Osteocyte (in vitro differentiated cells): ENCODE measurements at places on chromosomes 3 and 15.

DNA sequence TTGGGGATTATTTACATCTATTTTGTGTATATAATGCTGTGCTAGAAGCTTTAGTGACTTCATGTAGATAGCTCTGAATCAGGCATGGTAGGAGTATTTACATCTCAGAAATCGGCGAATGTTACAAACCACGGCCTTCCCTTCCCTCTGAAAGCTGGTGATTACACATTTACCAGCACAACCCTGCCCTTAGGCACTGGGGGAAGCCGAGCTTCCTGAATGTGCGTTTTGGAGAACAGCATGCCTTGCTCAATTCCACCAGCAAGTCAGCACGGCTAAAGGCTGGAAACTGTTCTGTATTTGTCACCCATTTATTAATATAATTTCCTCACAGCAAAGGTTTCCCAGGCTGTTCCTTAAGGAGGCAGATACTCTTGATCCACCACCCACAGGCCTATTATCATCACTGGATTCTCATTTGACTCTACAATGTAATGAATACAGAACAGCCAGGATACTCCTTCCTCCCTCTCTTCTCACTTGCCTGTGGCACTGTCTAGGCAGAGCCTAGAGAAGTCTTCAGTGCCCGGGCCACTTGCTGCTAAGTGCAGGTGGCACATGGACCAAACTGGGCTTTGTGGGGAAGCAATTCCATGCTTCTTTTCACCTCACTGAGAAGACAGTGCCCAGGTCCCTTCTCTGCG, 55.2 kb upstream of the CACNA2D3 start:
- no peak overlapping the region for H3K4me3 ChIP-seq
- DNase-seq: no peak
- no peaks in the 10 kb centered on the region for H3K4me1 ChIP-seq
- no peaks in the 10 kb centered on the region for H3K27me3 ChIP-seq

DNA sequence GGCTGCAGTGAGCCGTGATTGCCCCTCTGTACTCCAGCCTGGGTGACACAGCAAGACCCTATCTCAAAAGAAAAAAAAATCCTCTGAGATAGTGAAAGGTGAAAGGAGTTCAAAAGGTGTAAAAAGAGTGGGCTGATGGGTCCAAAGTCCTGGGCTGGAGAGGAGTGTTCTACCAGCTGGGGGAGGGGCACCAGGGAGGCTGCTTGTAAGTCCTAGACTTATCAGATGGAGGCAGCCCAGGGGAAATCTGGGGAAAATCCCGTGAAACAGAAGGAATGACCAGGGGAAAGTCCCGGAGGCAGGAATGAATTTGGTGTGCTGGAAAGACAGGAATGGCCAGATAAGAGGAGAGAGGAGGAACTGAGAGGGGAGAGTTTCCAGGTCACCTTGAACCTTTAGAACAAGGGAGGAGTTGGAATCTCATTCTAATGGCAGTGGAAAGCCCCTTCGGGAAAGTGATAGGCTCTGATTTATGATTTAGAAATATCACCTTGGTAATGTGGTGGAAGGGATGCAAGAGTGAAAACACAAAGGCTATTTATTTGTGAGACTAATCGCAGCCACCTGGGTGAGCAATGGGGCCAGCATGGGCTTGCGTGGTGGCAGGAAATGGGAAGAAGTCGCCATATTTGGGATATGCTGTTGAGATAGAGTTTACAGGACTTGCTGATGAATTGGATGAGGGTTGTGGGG, 23.4 kb upstream of the PPP4R2 start:
- H3K27ac ChIP-seq: no peak overlapping the region

DNA sequence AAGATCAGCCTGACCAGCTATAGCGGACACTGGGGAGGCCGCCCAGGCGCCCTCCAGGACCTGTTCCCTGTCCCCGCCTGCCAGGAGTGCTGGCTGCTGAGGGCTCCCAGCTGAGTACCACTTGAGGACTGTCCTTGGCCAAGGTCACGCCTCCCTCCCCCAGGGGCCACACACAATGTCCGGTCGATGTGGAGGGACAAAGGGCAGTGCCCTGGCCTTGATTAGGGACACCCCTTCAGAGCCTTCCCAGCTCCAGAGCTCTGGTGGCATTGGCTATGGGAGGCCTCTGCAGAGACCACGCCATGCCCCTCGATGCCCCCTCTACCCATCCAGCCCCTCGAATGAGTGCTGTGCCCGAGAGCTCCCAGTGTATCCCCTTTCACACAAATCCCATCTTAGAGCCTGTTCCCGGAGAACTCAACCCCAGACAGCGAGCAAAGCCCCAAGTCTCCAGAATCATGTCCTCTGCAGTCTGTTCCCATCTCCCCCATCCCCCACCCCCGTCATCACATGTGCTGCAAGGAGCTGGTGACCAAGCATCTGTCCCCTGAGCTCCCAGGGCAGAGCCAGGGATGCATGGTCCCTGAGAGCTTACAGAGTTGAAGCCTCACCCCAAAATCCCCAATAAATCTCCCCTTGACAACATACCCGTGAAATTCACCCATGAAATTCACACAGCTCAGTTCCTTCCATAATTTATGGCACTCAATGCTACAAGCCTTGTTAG, 158.9 kb downstream of the NUP210 start:
- no peak overlapping the region for H3K27ac ChIP-seq
- no peaks in the 10 kb centered on the region for H3K4me1 ChIP-seq
- no peak overlapping the region for H3K4me3 ChIP-seq
- H3K36me3 ChIP-seq: no peaks in the 10 kb centered on the region
- DNase-seq: no peak

DNA sequence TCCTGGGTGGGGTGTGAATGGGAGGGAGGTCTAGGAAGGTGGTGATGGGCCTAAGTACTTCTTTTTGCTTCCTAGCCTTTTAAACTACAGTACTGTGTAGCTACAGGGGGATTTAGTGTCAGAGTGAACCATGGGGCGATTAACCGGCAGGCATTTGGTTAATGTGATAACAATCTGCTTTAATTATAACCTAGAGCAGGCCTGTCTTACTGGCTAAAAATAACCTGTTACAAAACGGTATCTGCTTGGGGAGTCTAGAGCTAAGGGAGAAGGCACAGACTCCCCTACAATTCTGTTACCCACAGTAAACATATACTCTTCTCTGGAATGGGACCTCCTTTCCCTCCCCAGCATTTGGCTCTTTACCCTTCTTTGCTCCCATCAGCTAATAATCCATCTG, 85.4 kb downstream of the RBPMS2 start:
- H3K27ac ChIP-seq: no peak overlapping the region
- no peaks in the 10 kb centered on the region for H3K27me3 ChIP-seq
- DNase-seq: no peak

GRCh38 chr3:41193794-41194539, 5.3 kb upstream of the CTNNB1 start:
- H3K4me1 ChIP-seq: peaks cover 1% of the 10 kb centered on the region
- H3K27me3 ChIP-seq: peaks cover 56% of the 10 kb centered on the region
- H3K27ac ChIP-seq: no peak overlapping the region
- H3K36me3 ChIP-seq: no peaks in the 10 kb centered on the region
- DNase-seq: no peak

- H3K4me1 ChIP-seq: peaks cover 13% of the 10 kb centered on the region
- no peak overlapping the region for H3K4me3 ChIP-seq
- H3K27me3 ChIP-seq: no peaks in the 10 kb centered on the region
- no peak for DNase-seq
Measured at GRCh38 chr3:45472795-45473194, 84.4 kb downstream of the LARS2 start.

- H3K27ac ChIP-seq: peak overlapping the region; percentile 29
- H3K36me3 ChIP-seq: no peaks in the 10 kb centered on the region
- no peaks in the 10 kb centered on the region for H3K27me3 ChIP-seq
- H3K4me1 ChIP-seq: peaks cover 39% of the 10 kb centered on the region
- no peak overlapping the region for H3K4me3 ChIP-seq
Measured at GRCh38 chr15:39403640-39404117, 177.2 kb upstream of the THBS1 start.

DNA sequence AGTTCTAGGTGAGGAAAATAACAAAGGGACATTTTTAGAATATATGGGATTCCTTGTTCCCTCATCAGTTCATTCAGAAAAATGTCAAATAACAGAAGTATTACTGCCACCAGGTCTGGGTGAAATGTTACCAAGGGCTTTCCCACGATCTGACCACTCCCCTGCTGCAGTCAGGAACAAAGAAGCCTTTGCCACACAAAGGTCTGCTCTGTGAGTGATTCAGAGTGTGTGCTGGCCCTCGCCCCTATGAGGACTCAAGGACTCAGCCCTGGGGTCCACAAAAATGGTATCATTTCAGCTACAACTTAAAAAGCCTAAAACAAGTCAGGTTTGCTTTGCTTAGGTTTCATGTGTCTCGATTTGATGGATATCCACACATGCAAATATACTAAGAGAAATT, 5.0 kb downstream of the MKRN3 start:
- H3K36me3 ChIP-seq: no peaks in the 10 kb centered on the region
- no peak overlapping the region for H3K4me3 ChIP-seq
- no peaks in the 10 kb centered on the region for H3K27me3 ChIP-seq
- H3K27ac ChIP-seq: no peak overlapping the region
- no peaks in the 10 kb centered on the region for H3K4me1 ChIP-seq

DNA sequence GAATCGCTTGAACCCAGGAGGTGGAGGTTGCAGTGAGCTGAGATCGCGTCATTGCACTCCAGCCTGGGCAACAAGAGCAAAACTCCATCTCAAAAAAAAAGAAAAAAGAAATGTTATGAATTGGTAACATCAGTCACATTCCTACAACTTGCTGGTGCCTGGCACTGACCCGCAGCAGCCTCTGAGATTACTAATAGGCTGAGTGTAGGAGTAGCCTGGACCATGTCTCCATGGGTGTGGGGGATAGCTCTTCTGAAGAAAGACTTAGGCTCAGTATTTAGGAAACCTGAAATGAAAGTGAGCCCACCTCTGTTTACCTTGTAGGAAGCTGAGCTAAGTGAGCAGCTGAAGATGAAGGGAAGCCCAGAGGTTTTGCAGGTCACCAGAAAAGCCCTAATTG, 148.3 kb downstream of the LRRC28 start:
- peaks cover 47% of the 10 kb centered on the region for H3K4me1 ChIP-seq
- no peak for DNase-seq
- no peak overlapping the region for H3K4me3 ChIP-seq

DNA sequence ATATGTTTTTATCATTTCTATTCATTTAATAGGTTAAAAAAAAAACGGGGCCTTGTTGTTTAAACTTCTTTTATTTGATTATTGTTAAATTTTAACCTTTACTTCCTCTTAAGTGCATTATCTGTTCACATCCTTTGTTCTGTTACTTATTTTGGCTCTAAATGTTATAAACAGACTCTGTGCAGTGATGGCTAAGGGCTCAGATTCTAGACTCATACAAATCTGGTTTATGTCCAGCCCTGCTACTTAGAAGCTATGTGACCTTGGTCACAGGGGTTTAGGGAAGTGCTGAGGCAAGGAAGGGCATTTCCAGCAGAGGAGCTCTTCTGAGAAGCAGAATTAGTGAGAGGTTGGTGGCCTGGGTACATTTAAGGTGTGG, 55.3 kb upstream of the VILL start:
- H3K4me1 ChIP-seq: peaks cover 83% of the 10 kb centered on the region
- H3K36me3 ChIP-seq: peaks cover 7% of the 10 kb centered on the region
- H3K27ac ChIP-seq: peak overlapping the region; percentile 91

- DNase-seq: no peak
- no peak overlapping the region for H3K27ac ChIP-seq
- no peaks in the 10 kb centered on the region for H3K36me3 ChIP-seq
- no peak overlapping the region for H3K4me3 ChIP-seq
Measured at GRCh38 chr3:150775001-150775599, 12.1 kb upstream of the SIAH2 start.

GRCh38 chr15:63109920-63110319, 11.7 kb upstream of the LACTB start:
- H3K4me3 ChIP-seq: no peak overlapping the region
- peaks cover 25% of the 10 kb centered on the region for H3K4me1 ChIP-seq
- no peak overlapping the region for H3K27ac ChIP-seq
- H3K27me3 ChIP-seq: no peaks in the 10 kb centered on the region

GRCh38 chr3:58383476-58383875, 50.2 kb downstream of the PDHB start:
- peak overlapping the region; percentile 85 for H3K27ac ChIP-seq
- H3K4me1 ChIP-seq: peaks cover 55% of the 10 kb centered on the region
- DNase-seq: no peak

- no peaks in the 10 kb centered on the region for H3K36me3 ChIP-seq
- no peaks in the 10 kb centered on the region for H3K27me3 ChIP-seq
- H3K4me1 ChIP-seq: peaks cover 26% of the 10 kb centered on the region
- no peak for DNase-seq
Measured at GRCh38 chr15:71592203-71592602, 218.2 kb upstream of the NR2E3 start.

- H3K4me3 ChIP-seq: no peak overlapping the region
- no peak overlapping the region for H3K27ac ChIP-seq
- no peaks in the 10 kb centered on the region for H3K36me3 ChIP-seq
- no peak for DNase-seq
- peaks cover 21% of the 10 kb centered on the region for H3K4me1 ChIP-seq
Measured at GRCh38 chr15:40316931-40317330, 6.6 kb upstream of the INAFM2 start.

DNA sequence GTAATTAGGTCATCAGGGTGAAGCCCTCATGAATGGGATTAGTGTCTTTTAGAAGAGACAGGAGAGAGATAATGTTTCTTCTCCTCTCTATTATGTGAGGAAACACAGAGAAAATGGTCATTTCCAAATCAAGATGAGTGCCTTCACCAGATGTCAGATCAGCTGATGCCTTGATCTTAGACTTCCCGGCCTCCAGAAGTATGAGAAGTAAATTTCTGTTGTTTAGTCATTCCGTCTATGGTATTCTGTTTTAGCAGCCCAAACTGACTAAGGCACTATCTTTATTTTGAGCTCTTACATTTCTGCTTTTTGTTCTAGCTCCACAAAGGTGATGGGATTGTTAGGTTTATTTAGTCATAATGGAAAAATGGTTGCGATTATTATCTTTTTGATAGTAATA, 273.2 kb upstream of the GADL1 start:
- no peaks in the 10 kb centered on the region for H3K36me3 ChIP-seq
- no peak for DNase-seq
- no peak overlapping the region for H3K27ac ChIP-seq
- peaks cover 69% of the 10 kb centered on the region for H3K4me1 ChIP-seq
- no peaks in the 10 kb centered on the region for H3K27me3 ChIP-seq

GRCh38 chr3:195110647-195111318, 160.2 kb downstream of the XXYLT1 start:
- no peak overlapping the region for H3K27ac ChIP-seq
- H3K27me3 ChIP-seq: no peaks in the 10 kb centered on the region
- peaks cover 7% of the 10 kb centered on the region for H3K4me1 ChIP-seq
- no peak for DNase-seq
- H3K4me3 ChIP-seq: no peak overlapping the region

- H3K4me3 ChIP-seq: no peak overlapping the region
- peaks cover 39% of the 10 kb centered on the region for H3K36me3 ChIP-seq
- H3K4me1 ChIP-seq: no peaks in the 10 kb centered on the region
- DNase-seq: no peak
- no peak overlapping the region for H3K27ac ChIP-seq
Measured at GRCh38 chr15:40029979-40030893, 8.7 kb downstream of the SRP14 start.

DNA sequence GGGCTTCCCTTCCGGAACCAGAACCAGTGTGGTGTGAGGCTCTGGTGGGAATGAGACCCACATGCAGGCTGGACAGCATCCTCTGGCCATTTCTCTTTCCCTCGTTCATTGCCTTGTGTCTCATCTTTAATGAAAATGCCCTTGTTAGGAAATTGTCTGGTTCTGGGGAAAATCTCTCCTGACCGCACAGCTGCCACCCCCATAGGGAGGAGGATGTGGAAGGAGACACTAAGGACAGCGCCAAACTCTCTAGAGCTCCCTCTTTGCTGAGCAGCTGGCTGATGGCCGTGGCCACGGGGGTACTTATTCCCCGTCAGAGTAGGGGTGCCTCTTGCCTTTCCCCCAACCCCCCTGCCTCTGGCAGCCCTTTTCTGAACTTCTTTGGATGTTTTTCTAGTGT, 297.6 kb upstream of the C2CD4B start:
- H3K27ac ChIP-seq: no peak overlapping the region
- H3K27me3 ChIP-seq: no peaks in the 10 kb centered on the region
- no peak overlapping the region for H3K4me3 ChIP-seq
- DNase-seq: no peak
- H3K36me3 ChIP-seq: no peaks in the 10 kb centered on the region
